ENCODE measurements at places on chromosomes 7 and 10. TPM values are rescaled to one million over a fixed set of nuclear protein-coding genes. Genes with fewer than 3 reads are reported as not detected.

The PON1 gene
- total RNA-seq = not detected

The TUBB8 gene
- total RNA-seq = not detected

The ADCYAP1R1 gene
- under 0.01 TPM for total RNA-seq

The ENTPD1 gene
- 2.6 TPM for total RNA-seq

The WIPF3 gene
- not detected for total RNA-seq

The GNGT1 gene
- total RNA-seq = not detected

The IQCE gene
- 4.6 TPM for total RNA-seq

The UPP1 gene
- total RNA-seq = 8.1 TPM

The HOXA7 gene
- 1.5 TPM for total RNA-seq

The TSPAN12 gene
- total RNA-seq = 148 TPM

GRCh38 chr7:155594163-155594732 is 47.9 kb upstream of the CNPY1 start:
- DNase-seq = no peak

GRCh38 chr10:121601458-121601857 is 3.2 kb upstream of the FGFR2 start:
- no peak for DNase-seq

DNA sequence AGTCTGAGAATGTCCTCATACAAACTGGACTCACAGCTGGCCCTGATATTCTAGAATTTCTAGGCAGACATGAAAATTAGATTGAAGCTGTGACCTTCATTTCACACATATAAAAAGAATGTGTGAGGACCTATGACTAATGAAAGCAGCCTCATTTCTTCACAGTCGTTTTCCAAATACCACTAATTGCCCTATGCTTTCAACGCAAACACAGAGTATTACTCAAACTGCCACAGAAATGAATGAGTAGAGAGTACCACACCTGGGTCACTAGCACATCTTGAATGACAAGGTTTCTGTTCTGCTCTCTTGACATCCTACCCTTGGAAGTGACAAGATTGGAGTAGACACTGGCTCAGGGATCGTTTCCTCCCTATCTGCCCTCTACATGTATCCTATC is 142.4 kb downstream of the C1GALT1 start:
- no peak for DNase-seq

DNA sequence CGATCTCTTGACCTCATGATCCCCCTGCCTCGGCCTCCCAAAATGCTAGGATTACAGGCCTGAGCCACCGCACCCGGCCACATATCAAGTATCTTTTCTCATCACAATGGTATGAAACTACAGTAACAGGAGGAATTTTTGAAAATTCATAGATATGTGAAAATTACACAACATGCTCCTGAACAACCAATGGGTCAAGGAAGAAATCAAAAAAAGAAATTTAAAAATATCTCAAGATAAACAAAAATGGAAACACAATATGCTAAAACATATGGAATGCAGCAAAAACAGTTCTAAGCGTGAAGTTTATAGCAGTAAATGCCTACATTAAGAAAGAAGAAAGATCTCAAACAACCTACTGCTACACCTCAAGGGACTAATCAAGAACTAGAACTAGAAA is 59.8 kb upstream of the ADAM12 start:
- DNase-seq = no peak

DNA sequence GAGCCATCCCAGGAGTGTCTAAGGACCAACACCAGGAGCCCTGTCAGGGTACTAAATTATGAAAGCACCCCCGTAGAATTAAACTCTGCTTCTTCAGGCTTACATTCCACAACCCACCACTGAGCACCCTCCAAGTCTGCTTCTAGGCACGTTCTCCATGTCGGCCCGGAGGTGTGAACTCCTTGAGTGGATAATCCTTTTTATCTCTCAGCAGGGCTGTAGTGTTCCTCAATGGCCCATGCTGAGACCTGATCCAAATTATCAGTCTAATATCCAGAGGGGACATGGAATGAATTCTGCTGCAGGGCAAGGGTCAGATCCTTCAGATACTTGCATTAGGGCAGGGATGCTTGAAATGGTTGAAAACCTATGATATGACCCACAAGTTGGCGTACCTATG is 55.9 kb upstream of the TARP start:
- DNase-seq = no peak

DNA sequence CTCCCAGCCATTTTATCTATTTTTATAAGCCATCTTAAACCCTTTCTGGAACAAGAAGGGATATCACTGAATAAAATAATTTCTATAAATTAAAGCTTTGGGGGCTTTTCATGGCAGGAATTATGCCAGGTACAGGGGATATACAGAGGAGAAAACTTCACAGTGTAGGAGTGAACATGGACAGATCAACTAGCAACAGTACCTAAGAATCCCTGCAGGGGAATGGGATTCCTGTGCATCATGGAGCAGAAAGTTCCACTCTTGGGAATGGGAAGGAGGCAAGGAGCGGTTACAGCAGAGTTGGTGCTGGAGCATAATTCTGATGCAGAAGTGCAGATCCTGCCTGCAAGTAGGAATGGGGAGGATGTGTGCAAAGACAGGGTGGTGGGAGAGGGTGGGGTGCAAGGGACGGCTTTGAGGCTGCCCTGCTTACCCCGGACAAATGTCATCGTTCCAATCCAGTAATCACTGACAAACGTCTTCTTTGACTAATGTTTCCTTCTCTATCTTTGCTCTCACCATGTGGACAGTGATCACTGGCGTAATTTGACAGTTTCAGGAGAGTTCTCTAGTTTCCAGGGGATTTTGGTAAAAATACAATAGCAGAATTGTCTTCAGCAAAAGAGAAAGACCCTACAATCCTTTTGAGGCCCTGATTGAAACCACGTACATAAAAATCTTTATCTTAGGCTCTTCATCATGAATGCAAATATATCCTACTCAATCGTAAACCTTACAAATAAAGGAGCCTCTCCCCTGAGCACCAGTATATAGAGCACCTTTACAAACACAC is 196.7 kb downstream of the HECW1 start:
- DNase-seq = no peak

DNA sequence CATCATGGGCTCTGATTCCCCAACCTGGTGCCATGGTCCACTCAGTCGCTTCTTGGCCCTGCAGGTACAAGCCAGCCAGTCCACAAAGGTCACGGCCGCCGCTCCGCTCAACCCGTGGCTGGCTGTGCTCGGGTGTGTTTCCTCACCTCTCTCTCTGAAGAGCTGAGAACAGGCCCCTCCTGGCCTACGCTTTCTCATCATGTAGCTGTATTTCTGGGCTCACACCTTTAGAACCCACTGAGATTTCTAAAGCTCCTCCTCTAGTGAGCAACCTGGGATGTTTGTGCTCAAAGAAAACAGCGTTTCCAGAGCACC is 30.2 kb downstream of the PTPRN2 start:
- DNase-seq = no peak

DNA sequence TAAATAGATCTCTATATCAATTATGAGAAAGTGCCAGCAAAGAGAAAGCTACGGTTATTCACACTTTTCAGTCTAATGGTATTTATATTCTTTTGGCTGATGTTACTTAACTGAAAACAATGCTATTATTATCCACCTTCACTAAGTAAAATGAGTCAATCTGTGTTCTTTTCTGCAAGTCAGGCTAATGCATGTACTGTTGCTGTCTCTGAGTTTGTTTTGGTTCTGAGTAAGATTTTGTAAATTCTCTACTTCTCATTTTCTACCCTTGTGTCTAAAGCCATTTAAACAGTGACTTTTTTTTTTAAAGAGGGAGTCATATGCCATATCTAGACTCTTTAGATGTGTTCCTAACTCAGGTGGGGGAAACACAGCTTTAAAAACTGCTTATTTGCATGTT is 7.5 kb downstream of the VWC2 start:
- no peak for DNase-seq

DNA sequence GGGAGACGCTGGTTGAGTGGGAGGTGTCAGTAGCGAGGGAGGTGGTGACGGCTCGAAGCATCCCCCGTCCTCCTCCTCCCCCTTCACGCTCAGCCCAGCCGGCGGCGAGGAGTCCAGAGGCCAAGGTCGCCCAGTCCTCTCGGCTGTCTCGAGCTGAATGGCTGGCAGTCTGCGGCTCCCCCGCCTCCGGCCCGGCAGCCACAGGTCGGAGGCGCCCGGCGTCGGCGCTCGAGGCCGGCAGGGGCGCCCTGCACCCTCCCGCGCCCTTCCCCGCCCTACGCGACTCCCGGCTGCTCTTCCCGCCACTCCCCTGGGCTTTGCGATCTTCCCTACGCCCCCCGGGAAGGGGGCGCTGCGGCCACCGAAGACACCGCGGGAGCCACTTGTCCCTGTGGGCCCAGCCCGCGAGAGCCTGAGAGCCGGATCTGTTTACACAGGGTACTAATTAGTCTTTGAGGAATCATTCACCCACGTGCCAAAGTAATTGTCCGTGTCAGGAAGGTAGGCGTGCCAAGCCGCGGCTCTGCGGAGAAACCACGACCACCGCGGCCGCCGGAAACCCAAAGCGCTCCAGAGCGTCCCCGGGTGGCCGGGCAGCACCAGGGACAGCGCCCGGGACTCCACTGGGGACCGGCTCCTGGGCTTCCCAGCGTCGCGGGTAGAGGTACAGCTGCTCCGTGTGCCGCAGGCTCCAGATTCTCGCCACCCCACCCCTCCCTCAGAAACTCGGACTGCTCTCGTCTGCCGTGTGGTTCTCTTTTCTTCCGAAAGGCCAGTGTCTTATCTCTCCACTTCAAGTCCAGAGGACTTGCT is at the start of gene NXPH1:
NXPH1 (plus strand) TSS at position 133 of the 813 bp plus-strand sequence.
- DNase-seq = peak; percentile 2

GRCh38 chr10:123560301-123561140 is 105.6 kb upstream of the GPR26 start:
- DNase-seq = no peak

DNA sequence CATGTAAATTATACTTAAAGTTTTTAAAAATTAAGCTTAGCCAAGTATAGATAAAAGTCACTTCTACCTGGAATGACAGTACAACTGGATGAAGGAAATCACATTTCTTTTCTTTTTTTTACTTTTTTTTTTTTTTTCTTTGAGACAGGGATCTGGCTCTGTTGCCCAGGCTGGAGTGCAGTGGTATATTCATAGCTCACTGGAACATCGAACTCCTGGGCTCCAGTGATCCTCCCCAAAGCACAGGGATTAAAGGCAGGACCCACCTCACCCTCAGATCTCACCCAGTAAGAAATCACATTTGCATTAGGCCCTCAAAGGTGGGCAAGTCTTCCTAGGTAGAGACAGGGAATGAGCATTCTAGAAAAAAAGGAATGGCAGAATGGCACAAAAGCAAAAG is 69.5 kb upstream of the C1GALT1 start:
- no peak for DNase-seq

DNA sequence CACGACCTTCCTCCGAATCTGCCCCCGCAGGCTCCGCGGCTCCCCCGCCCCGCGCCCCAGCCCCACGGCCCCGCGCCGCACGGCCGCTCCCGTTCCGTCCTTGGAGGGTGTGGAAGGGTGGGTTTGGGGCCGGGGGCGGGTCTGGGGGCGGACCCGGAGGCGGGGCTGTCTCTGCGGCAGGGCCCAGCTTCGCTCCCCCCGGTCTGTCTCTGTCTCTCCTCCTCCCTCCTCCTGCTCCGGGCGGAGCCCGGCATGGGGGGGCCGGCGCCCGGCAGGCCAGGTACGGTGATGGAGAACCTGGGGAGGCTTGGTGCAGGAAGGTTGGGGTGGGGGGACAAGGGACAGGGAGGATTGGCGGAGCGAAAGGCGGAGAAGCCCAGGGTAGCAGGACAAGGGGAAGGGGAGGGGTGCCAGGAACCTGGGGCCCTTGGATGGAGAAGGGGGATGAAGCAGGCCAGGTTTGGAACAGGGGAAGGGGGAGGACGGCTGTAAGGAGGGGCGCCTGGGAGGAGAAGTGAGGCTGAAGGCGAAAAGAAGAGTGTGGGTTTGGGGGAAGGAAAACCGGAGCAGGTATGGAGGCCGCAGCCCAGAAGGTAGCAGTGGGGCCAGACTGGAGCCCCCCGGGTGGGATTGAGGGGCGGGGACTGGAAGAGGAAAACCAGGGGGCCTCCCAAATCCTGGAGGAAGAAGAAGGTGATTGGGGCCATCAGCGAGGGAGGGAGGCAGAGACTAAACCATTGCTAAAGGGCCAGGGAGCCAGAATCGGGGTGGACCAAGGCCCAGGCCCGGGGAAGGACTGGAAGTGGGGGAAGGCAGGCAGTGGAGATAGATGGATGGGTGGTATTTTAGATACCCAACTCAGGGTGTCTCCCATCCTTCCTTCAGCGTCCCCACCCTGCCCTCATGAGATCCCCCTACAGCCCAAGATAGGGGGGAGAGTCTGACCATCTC is at the start of gene NYAP1:
NYAP1 (plus strand) TSS at position 206 of the 951 bp plus-strand sequence. CDS start 1,385 bp downstream, outside the sequence.
- peak; percentile 75 for DNase-seq

GRCh38 chr7:105825371-105825770 is 51.0 kb downstream of the ATXN7L1 start:
- no peak for DNase-seq

DNA sequence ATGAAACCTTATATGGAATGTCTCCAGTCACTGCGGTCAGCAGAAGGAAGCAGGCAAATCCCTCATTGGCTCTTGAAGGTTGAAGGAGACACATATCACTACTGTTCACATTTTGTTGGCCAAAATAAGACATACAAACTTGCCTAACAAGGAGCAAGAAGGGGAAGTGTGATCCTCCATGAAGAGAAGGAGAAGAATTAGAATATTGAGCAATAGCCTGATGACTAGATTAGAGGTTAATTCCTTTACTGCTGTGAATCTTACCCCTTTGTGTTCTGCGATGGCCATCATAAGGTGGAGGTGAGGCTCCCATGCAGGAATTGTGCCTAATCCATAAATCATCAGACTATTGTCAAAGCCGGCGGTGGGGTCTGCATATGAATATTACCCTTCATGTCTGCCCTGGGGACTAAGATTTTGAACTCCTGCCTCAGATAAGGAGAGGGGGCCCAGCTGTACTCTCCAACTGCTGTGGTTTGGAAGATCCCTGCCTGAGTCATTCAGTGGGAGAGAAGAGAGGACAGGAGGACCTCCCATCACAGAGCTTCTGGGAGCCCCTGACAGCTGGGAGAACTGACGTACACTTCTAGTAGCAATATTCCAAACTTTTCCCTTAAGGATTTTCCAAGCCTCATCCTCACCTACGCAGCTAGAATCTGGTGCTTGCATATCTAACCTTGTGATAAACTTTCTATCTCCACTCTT is 398.5 kb downstream of the REEP3 start:
- no peak for DNase-seq

DNA sequence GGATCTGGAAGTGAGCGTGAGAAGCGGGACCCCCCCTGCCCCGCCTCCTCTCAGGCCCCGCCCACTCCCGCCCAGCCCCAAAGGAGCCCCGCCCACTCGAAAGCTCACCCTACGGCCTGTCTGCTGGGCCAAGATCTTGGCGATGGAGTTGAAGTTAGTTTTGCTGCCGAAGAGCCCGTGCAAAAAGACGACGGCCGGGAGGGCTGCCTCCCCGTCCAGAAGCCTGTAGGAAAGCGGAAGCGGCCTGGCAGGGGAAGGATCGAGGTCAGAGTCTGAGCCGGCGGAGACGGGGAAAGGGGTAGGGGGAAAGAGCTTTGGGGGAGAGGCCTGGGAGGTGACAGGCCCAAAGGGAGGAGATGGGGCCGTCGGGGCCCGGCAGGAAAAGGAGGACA is 386 bp downstream of the ABHD11 start:
- DNase-seq = peak; percentile 48

DNA sequence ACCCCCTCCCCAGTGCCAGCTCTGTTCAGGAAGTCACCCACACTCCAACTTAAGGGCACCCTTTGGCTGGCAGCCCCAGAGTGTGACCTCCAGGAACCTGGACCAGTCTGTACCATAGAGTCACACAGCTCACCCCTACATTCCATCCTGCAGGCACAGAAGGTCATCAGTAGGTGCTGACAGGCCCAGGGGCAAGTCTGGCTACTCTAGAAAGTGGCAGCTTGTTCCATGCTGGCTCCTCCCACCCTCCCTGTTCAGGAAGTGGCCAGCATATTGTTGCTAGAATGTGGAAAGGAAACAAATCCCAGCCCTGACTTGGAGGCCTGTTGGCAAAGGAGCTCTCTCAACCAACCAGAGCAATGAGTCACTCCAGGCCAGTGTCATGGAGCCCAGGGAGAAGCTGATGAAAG is 3.2 kb upstream of the NCOA4 start:
- DNase-seq = peak; percentile 85
